ENCODE measurements at places on chromosomes 5 and 9. TPM values are rescaled to one million over a fixed set of nuclear protein-coding genes. Genes with fewer than 3 reads are reported as not detected.

GOLGA1 gene
- total RNA-seq = 25.9 TPM

CCDC192 gene
- total RNA-seq = not detected

RNF14 gene
- total RNA-seq = 228 TPM

AQP3 gene
- total RNA-seq = 0.08 TPM

PTGER4 gene
- 0.95 TPM for total RNA-seq

RMRP gene
- total RNA-seq = 21,584 TPM

ADCY2 gene
- 28.0 TPM for total RNA-seq
